Dermis lymphatic vessel endothelial cell (primary cell): ENCODE measurements at places on chromosomes 12 and 14. TPM values are rescaled to one million over a fixed set of nuclear protein-coding genes. Genes with fewer than 3 reads are reported as not detected.

PIWIL1 gene
- not detected in 2 replicates for total RNA-seq

HOXC10 gene
- total RNA-seq = not detected in 2 replicates

NAA25 gene
- 11.2 and 19.3 TPM in 2 replicates for total RNA-seq

GNPTAB gene
- 21.3 and 26.5 TPM in 2 replicates for total RNA-seq

TSPAN31 gene
- 62.3 and 67.3 TPM in 2 replicates for total RNA-seq

SMCO3 gene
- total RNA-seq = 1.8 and 2.1 TPM in 2 replicates

TMPO gene
- 40.2 and 69.5 TPM in 2 replicates for total RNA-seq

OTX2 gene
- not detected in 2 replicates for total RNA-seq

NOXRED1 gene
- 0.11 and 0.17 TPM in 2 replicates for total RNA-seq

NTF3 gene
- 0.09 and 0.11 TPM in 2 replicates for total RNA-seq

SERPINA9 gene
- not detected in 2 replicates for total RNA-seq

OLR1 gene
- under 0.01 TPM in 1 of 2 replicates, not detected in the other for total RNA-seq

CLEC9A gene
- total RNA-seq = not detected in 2 replicates

CPNE6 gene
- total RNA-seq = not detected in 2 replicates

DIO3 gene
- not detected in 2 replicates for total RNA-seq
